ENCODE measurements at places on chromosomes 13 and 19. TPM values are rescaled to one million over a fixed set of nuclear protein-coding genes. Genes with fewer than 3 reads are reported as not detected.

IZUMO1 gene
- not detected for polyA plus RNA-seq

BORA gene
- polyA plus RNA-seq = 7.8 TPM

MEDAG gene
- polyA plus RNA-seq = not detected

FGF21 gene
- polyA plus RNA-seq = not detected

GAPDHS gene
- not detected for polyA plus RNA-seq

LYPD3 gene
- 3.8 TPM for polyA plus RNA-seq

FREM2 gene
- polyA plus RNA-seq = not detected

COL5A3 gene
- polyA plus RNA-seq = 0.23 TPM

PRSS57 gene
- polyA plus RNA-seq = not detected

Measured in CD8-positive, alpha-beta memory T cell (primary cell).